Stimulated activated CD4-positive, alpha-beta T cell treated with anti-CD3 and anti-CD28 coated beads, TNF-alpha, amount 100 ng/mL, for 24 hours (primary cell): ENCODE measurements at places on chromosomes 2 and 18.
A peak's percentile ranks its signal among the peaks of the same experiment; 100 is the strongest.

- no peak for DNase-seq
These were observed 65.4 kb downstream of the DIS3L2 start for GRCh38 chr2:232026910-232027309.

GRCh38 chr18:74739926-74740325, 142.3 kb downstream of the ZNF407 start:
- DNase-seq = no peak

DNA sequence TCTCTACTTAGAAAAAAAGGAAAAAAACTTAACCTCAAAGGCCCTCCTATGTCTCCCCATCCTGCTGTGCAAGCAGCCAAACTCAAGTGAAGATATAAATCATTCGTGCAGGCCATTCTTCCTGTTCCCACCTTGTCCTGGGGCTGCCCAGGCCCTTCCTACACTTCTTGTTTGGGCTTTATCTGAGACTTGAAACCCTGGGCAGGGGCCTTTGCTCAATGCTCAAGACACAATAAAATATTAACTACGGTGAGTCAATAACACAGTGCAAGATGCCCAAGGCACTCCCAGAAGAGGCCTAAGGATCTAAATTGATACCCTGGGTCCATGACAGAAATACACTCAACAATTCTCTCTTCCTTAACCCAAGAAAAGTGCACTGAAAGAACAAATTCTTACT, 67.6 kb downstream of the TBC1D8 start:
- no peak for DNase-seq

GRCh38 chr2:74821177-74822126, 12.5 kb upstream of the HK2 start:
- DNase-seq = no peak

GRCh38 chr2:169185711-169186110, 116.3 kb downstream of the DHRS9 start:
- DNase-seq = no peak

DNA sequence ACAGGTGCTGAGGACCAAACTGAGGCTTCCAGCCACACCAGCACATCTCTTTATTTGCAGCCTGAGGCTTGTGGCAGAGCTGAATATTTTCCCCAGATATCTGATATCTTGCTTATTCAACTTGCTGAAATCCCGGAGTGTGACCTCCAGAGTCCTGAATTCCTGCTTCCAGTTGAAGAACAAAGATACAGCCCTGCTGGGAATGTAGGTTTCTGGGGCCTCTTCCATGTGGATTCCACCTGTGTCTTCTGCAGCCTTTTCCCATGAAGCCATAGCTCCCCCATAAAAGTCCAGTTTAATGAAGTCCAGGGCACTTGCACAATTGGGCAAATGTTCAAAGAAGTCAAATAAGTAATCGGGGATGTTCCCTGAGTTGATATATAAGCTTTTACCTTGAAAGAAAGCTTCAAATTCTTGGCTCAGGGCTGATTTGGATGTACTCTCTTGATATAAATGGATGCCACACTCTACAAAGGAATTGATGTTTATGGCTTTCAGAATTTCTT, 14.9 kb downstream of the NLRC4 start:
- no peak for DNase-seq

GRCh38 chr2:10537522-10538199, 89.5 kb upstream of the ODC1 start:
- DNase-seq = peak; percentile 9

GRCh38 chr2:74099835-74100234, 47.9 kb downstream of the BOLA3 start:
- DNase-seq = no peak

- DNase-seq = no peak
These were observed 109.5 kb downstream of the CABYR start for GRCh38 chr18:24248359-24248758.

GRCh38 chr2:25960920-25961319, 21.4 kb downstream of the KIF3C start:
- DNase-seq = no peak

GRCh38 chr18:51514128-51514527, 316.6 kb upstream of the MEX3C start:
- no peak for DNase-seq

- no peak for DNase-seq
These were observed 136.2 kb upstream of the ARHGAP28 start for GRCh38 chr18:6593142-6593885.

GRCh38 chr2:98912957-98913915, 22.8 kb downstream of the CRACDL start:
- no peak for DNase-seq

GRCh38 chr18:45738660-45739059, 14.7 kb downstream of the SLC14A1 start:
- no peak for DNase-seq

- DNase-seq = no peak
These were observed 189.6 kb upstream of the RMP24 start for GRCh38 chr18:35782926-35783325.

DNA sequence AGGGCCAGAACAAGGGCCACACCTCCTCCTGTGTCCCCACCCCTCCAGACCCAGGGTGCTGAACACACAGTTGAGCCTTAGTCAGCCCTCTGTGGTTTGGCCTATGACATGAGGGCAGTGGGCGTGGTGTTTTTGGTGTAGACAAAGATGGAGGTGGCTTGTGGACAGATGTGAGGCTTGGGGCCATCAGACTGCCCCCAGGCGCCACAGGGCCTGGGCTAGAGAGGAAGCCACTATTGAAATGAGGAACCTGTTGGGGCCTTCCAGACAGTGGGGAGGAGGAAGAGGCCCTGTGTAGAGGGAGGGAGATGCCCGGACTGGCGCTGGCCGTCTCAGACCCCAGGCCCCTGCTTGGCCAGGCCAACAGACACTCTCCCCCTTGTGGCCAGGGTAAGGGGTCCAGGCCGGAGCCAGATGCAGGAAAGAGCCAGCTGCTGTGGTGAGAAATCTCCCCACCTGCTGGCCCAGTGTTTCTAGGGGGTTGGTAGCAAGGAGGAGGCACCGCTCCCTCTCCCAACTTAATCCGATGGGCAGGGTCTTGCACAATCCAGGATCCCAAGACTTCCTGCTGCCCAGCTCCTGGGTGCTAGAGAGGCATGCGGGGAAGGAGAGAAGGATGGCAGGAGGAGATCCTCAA, 53.8 kb downstream of the SMAD7 start:
- no peak for DNase-seq

- DNase-seq = no peak
These were observed 30.9 kb downstream of the STK39 start for GRCh38 chr2:168216351-168217005.

- DNase-seq = no peak
These were observed 298.5 kb upstream of the CELF4 start for GRCh38 chr18:37864122-37864521.

DNA sequence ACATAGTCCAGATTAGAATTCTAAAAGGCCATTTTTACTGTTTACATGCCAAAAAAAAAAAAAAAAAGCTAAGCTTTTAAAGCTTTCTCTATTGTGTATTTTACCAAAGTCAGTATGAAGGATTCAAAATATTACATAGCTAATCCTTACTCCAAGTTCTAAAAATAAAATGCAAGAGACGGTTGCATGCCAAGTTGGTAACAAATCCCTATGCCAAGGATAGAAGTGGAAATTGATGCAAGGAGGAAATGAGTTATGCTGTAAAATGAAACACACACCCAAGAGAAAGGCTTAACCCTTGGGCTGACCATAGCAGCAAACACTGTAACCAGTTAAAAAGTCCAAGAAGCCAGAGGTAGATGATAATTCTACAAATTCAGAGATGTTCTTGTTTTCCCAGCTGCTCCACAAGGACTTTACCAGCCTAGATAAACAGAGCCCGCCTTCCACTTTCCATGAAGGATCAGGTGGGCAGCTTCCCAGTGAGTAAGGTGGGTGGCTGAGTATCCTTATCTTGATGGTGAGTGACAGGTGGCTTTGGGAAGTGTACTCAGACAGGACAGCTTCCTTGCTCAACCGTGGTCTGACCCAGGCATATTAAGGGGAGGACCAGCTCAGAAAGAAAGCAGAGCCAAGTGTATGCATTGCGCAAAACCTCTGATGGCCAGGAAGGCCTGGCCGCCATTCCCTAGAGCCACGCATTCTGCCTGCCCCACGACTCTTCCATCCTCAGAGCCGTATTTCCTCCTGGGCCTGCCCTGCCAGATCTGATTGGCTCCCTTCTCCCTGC, 34.4 kb downstream of the ATP8B1 start:
- DNase-seq = no peak

GRCh38 chr18:63322908-63323634, 3.5 kb upstream of the BCL2 start:
- no peak for DNase-seq

DNA sequence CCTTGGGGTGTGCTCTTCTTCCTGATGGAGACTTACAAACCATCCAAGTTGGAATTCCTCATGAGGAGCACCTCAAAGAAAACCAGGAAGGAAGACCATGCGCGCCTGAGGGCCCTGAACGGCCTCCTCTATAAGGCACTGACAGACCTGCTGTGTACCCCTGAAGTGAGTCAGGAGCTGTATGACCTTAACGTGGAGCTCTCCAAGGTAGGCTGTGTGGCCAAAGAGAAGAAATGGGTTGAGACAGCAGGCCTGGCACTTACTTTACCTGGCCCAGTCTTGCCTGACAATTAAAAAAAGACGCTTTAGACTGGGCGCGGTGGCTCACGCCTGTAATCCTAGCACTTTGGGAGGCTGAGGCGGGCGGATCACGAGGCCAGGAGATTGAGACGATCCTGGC, 3.1 kb downstream of the RBFA start:
- DNase-seq = no peak

DNA sequence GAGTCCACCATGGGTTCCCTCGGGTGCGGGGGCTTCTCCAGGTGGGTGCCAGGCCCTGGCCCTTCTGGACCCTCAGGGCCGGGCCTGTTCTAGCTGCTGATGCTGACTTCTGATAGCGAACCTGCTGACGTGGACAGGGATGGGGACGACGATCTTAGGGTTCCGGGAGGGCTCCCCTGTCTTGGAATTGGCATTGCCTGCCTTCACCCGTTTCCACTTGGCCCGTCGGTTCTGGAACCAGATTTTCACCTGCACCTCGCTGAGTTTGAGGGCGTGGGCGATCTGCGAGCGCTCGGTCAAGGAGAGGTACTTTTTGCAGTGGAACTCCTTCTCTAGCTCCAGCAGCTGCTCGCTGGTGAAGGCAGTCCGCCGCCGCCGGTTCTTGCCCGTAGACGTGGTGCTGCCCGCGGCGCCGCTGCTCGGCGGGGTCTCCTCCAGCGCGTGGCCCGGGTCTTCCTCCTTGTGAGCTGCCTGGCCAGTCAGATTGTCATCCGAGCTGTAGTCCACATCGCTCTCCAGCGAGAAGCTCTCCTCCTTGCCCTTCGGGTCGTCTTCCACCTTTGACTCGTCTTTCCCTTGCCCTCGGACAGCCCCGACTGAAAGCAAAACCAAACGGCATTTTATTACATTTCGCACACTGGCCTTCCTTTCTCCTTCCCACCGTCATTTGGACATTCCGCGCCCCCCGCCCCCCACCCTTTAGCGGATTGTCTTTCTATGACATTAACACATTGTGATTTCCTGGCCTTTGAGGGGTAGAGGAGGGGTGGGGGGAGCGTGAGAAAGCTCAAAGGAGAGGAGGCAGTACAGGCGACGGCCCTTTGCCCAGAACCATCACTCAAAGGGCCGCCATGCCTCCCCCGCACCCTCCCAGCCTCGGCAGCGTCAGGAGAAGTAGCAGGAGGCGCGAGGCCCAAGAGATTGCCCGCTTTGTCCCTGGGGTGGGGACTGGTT, 2.1 kb downstream of the GBX2 start:
- no peak for DNase-seq

- DNase-seq = no peak
These were observed 93.0 kb upstream of the MCFD2 start for GRCh38 chr2:47008381-47009252.
